ENCODE measurements at places on chromosomes 7 and 10.

GRCh38 chr10:77978360-77978759 lies 51.0 kb downstream of the POLR3A start:
- DNase-seq: no peak

- DNase-seq: no peak
These were observed 13.4 kb downstream of the SCIN start for GRCh38 chr7:12583922-12584321.

DNA sequence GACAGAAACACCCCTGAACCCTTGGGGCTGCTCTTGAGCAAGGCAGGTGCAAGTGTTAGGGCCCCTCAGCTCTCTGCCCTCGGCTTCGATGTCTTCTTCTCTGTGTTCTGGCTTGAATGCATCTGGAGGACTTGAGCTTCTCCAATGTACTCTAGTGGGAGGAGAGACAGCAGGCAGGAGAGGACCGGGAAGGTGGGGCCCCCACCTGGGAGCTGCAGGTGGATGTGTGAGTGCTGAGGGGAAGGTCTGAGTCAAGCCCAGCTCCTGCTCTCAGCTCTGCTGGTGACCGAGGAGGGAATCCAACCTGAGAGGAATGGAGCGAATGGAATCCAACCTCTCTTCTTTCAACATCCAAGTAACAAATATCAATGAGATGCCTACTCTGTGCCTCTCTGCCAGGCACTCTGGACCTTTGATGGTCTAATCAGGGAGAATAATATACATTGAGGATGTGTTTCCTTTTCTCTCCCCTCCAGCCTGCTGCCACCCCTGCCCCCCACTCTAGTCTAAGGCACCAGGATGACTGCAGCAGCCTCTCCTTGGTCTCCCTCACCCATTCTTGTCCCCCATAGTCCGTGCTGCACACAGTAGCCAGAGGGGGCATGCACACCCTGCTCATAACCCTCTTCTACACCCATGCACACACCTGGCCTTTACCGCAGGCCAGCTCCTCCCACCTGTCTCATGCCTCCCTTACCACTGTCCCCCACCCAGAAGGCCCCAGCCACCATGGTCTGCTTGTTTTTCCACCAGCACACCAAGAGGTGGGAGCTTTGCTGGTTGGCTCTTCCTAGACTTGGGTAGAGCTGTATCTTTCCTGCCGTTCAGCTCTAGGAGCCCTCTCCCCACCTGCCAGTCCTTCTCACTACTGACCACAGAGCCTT lies 13.6 kb downstream of the TBATA start:
- DNase-seq: no peak

DNA sequence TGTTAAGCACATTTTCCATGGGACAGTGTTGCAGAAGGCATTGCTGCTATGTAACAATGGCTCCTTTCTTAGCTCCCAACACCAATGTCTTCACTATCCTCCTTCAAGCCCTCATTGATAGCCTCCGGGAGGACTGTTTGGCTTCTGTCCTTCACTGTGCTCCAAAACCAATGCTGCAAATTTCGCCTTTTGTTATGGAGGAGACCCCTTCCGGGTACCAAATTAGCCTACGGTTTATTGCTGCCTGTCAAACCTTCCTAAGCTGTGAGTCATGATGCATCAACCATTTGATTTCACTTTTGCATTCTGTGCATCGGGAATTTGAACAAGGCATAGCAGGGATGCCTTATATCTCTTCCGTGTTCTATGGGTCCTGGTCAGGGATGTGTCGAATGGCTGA lies 432.9 kb downstream of the GATA3 start:
- DNase-seq: no peak

- DNase-seq: no peak
These were observed 1.1 kb downstream of the TMEM273 start for GRCh38 chr10:49187044-49187484.

DNA sequence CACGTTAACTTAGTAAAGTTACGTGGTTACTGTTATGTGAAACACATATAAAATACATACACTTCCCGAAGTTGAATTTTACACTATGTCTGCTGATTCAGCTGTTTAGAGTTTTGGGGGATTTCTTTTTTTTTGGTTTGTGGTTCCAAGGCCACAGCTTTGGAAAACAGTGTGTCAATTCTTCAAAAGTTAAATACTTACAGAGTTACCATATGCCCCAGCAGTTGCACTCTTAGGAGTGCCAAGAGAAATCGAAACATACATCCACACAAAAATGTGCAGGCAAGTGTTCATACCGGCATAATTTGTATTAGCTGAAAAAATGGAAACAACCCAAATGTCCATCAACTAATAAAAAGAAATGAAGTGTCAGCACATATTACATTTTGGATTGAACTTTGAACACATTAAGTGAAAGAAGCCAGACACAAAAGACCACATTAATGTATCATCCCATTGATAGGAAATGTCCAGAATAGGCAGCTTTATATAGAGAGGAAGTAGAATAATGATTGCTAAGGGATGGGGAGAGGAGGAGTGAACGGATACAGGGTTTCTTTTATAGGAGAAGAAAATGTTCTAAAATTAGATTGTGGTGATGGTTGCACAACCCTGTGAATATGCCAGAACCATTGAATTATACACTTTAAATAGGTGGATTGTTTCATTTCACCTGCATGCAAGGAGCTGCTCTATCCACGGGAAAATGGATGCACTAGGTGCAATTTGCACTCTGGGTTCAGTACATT lies 17.6 kb downstream of the APBB1IP start:
- no peak for DNase-seq

GRCh38 chr10:21702633-21703111 lies 168.6 kb downstream of the MLLT10 start:
- DNase-seq: no peak

DNA sequence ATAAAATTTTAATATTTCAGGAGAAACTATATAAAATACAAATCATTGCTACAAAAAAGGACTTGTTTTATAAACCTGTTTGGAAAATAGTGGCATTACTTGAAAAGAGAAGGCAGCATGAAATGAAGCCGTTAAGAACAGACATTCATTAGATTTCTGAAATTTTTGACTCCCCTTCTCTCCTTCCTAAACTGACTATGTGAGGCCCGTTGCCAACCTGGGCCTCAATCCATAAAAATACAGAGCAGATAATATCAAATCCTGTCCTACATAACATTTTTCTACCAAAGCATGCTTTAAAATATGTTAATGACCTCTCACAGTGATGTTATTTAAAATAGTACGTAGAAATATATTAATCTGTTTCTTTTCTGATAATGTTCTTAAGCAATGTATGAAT lies 34.5 kb upstream of the ING3 start:
- DNase-seq: no peak

DNA sequence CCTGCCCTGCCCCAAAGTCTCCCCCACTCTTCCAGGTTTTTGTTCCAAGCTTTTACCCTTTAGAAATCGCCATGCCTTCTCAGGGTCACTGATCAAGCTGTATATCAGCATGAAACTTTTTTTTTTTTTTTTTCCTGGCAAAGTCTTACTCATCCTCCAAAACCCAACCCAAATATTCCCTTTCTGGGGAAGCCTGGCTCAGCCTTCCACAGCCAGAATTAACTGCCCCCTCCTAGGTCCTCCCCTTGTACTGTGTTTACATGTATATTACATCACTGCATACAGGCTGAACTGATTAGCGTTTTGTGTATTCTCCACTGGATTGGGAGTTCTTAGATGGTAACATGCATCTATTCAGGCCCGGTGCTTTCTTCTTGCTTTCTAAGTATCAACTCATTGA lies 4.6 kb upstream of the NOBOX start:
- DNase-seq: no peak

DNA sequence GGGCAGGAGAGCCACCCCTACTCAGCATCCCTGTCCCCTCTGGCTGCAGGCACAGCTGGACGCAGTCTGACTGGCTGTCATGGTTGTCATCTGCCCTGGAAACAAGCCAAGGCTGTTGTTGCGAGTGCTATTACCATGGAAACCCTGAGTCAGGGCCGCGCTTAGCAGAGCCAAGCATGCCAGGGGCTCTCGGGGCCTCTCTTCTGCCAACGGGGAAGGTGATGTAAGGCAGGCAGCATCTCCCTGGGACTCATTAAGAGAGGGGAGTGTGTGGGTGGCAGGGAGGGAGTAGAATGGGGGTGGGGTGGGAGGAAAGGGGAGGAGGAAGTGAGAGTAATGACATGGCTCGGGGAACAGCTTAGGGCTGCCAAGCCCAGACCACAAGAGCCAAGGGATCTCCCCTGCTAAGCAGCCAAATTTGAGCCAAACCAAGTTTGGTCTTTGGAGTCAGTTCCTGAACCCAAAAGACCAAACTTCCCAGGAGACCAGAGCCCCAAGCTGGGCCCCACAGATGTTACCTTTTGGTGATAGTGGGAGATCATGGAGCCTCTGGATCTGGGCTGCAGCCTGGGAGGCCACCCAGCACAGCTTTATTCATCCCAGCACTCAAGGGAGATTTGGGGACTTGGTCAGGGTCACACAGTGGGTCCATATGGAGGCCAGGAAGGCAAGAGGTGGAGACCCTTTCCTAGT lies 67.6 kb downstream of the TMEM130 start:
- DNase-seq: peak; percentile 13

DNA sequence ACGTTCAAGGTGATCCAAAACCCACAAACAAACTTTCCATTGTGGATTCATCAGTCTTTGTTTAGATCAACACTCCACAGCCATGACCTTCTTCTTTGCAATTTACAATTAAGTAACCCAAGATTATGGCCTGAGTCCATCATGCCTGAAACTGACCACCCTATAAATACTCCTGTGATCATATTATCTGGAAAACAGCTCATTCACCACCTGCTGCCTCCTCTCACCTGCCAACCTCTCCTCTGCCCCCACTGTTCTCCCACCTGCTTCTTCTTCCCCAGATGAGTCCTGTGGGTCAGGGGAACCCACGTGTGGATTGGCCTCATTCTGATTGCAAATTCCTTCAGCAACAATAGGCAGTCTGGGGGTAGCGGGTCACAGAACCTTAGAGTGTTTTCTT lies 81.4 kb downstream of the ABLIM1 start:
- no peak for DNase-seq

GRCh38 chr10:101272229-101272868 lies 43.1 kb upstream of the LBX1 start:
- DNase-seq: peak; percentile 49

- peak; percentile 75 for DNase-seq
These were observed 214.6 kb upstream of the TPK1 start for GRCh38 chr7:145050415-145050814.

Data from DMS153 (cell line).